ENCODE measurements at places on chromosomes 2 and 18.

DNA sequence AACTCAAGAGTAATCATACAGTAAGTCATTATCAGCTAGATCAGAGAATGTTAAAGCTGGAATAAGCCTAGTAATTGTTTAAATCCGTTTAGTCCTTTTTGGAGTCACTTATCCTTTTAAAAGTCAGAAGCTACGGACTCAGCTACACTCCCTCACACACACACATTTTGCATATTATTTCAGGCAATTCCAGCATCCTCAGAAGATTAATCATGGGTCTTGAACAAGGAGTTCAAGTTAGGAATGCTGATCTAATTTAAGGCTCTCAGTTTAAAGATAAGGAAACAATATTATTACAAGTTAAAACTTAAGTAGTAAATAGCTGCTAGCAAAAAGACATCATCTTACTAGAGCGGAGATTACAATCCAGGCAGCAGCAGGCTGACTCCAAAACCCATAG is 74.3 kb downstream of the GTF3C3 start:
- DNase-seq: no peak

DNA sequence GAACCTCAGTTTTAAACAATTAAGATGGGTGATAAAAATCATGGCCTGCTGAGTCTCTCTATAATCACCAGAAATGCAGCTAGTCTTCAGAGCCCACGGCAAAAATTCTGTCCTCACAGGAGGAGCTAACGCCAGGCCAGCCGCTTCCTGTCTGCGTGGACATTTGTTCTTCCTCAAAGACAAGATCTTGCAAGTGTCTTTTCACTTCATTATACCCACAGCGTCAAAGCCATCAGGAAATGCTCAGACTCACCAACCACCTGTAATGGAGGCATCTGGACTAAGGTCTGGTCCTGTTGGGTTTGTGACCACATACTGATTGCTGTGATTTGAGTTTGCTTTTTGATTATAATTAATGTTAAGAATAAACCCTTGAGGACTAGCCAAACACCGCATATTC is 473.8 kb upstream of the MC4R start:
- no peak for DNase-seq

DNA sequence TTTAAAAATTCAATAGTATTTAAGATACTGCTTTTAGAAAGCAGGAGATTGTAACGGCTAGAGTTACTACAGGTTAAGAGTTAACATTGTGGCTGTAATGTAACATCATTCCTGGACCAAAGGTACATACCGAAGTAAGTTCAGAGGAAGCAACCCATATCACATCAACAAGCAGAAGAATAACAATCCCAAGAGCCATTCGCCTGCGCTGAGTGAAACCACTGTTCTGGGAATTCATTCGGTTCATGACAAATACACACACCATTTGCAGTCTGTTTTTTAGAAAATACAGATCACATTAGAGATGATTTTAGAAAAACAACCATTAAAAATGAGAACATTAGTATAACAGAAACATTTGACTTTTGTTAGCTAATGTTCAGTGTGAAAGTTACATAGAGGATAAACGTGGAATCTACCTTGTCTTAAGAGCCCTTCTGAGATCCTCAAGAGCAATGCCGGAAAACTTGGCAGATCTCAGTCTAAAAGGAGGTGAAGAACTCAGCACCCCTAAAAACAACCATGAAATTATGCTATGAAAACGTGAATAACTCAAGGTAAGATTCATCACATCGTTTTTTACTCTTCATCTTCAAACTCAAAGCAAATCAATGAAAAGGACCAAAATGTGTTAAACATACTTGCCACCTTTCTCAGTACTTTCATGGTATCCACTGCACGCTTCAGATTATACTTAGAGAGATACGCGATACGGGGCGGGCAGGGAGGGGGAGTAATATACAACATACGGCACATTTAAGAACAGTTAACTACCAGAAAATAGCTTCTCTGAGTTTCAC is 1.2 kb downstream of the SLC35F5 start:
- no peak for DNase-seq

GRCh38 chr18:79765491-79766245 is 32.1 kb upstream of the KCNG2 start:
- no peak for DNase-seq

- DNase-seq: no peak
Measured at GRCh38 chr18:47087676-47088075, 52.3 kb upstream of the ELOA2 start.

- DNase-seq: no peak
Measured at GRCh38 chr2:151638990-151639389, 95.3 kb downstream of the NEB start.

GRCh38 chr2:3356799-3357198 is 20.8 kb downstream of the EIPR1 start:
- no peak for DNase-seq

- DNase-seq: no peak
Measured at GRCh38 chr2:184879671-184880070, 281.3 kb downstream of the ZNF804A start.

GRCh38 chr18:53753601-53754000 is 470.9 kb downstream of the MBD2 start:
- no peak for DNase-seq

DNA sequence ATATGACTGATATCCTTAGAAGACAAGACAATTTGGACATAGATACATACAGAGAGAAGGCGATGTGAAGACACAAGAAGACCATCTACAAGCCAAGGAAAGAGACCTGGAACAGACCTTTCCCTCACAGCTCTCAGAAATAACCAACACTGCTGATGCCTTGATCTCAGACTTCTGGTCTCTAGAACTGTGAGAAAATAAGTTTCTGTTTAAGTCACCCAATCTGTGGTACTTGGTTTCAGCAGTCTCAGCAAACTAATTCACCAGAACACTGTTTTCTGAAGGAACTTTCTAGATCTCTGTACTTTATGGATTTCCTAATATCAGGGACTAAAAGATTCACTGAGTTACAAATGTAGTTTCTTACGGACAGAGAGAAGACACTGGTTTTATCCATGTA is 58.8 kb downstream of the NAB1 start:
- DNase-seq: no peak

- DNase-seq: no peak
Measured at GRCh38 chr2:23445450-23445868, 60.5 kb downstream of the KLHL29 start.

- no peak for DNase-seq
Measured at GRCh38 chr2:121047383-121047782, 237.6 kb downstream of the TFCP2L1 start.

DNA sequence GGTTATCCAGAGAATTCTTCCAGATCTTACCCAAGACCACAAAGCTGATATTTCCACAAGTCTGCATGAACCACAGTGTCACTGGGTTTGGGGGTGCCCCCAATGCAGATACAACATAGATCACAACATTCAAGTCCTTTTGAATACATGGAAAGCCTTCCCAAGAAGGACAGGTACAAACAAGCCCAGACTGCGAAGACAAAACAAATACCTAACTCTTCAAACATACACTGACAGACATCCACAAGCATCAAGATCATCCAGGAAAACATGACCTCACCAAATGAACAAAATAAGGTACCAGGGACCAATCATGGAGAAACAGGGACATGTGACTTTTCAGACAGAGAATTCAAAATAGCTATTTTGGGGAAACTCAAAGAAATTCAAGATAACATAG is 93.1 kb downstream of the MDH1 start:
- no peak for DNase-seq

DNA sequence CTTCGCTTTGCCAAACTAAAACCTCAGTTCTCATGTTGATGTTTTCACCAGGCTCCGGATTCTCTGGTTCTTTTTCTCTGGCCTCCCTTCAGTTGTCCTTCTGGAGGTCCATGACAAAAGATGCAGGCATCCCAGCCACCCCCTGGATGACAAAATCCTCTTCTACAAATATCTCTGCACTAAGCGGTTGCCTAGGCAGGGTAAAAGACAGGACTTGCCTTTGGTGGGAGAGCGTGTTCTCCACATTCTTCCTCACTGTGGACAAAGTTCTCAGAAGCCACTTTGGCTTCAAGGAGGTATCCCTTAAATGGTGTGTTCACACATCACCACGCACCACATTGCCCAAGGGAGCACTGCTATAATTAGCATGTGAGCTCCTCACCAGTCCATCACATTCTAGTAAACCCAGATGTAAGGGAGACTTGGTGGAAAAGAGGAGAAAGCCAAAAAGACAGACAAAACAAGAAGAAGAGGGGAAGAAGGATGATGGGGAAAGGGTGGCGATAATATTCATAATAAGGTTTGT is 23.6 kb upstream of the MRPL33 start:
- no peak for DNase-seq

GRCh38 chr2:191304939-191305875 is 60.0 kb downstream of the MYO1B start:
- no peak for DNase-seq

DNA sequence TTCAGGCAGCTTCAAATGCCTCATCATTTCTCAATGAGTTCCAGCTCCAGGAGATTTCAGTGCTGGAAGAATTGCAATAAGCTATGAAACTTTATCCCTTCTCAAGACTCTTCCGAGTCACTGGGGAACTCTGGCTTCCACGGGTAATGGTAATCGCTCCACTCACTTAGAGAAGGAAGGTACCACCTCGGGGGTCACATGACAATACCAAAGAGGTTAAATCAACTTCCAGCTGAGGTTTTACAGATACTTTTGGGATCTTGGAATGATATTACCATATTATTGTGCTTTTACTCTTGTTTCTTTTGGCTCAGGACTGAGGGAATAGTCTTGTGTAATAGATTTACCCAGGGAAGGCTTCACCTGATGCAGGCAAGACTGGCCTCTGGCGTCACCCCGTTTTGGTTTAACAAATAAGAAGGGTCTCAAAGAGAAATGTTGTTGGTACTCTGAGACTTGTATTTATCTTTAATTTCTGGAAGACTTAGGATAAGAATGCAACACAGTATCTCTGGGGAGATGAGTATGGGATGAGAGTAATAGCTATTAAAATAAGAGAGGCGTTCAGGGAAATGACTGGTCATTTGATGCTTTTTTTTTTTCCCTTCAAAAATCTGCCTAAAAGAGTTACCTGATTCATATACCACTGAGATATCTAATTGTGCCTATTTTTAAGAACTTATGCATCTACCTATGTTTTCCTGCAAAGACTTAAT is 316.9 kb upstream of the ZEB2 start:
- no peak for DNase-seq

GRCh38 chr2:153661801-153662200 is 183.2 kb upstream of the RPRM start:
- no peak for DNase-seq

DNA sequence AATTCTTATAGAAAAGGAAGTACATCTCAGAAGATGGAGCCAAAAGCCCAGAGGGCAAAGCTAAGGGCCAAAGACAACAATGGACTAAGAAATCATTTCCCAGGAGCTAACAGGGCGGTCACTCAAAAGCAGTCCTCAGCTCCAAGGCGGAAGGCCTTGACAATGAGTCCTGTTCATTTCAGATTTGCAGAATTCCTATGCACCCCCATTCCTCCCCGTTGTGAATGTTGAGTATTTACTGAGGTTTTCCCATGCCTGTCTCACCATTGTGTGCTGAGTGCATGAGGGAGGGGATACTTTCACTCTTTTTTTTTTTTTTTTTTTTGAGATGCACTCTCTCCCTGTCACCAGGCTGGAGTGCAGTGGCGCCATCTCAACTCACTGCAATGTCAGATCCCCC is 18.8 kb upstream of the DTNB start:
- DNase-seq: no peak

DNA sequence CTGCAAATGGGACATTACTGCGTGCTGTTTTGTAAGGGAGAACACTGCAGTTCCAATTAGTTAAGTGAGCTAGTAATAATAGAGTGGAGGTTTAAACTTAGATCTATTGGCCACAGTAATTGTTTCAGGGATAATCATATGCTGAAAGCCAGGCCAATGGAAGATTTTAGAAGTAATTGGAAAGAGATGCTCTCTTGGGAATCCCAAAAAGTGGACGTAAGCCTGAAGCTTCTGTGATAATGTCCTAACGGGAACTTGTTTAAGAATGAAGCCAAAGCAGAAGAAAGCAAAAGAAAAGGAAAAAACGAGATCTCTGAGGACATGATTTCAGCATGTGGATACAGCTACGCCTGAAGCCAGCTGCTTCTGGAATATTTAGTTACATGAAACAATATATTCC is 594.6 kb downstream of the SLC4A3 start:
- DNase-seq: no peak

- DNase-seq: no peak
Measured at GRCh38 chr18:46411191-46411828, 245.7 kb downstream of the LOXHD1 start.

DNA sequence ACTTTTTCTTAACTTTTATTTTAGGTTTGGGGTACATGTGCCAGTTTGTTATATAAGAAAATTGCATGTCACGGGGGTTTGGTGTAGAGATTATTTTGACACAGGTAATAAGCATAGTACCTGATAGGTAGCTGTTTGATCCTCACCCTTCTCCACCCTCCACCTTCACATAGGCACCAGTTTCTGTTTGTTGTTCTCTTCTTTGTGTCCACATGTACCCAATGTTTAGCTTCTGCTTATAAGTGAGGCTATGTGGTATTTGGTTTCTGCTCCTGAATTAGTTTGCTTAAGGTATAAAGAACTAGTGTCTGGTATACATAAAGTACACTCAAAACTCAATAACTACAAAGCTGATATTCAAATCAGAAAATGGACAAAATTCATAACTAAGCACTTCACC is 654.6 kb upstream of the LINC00305 start:
- DNase-seq: no peak

DNA sequence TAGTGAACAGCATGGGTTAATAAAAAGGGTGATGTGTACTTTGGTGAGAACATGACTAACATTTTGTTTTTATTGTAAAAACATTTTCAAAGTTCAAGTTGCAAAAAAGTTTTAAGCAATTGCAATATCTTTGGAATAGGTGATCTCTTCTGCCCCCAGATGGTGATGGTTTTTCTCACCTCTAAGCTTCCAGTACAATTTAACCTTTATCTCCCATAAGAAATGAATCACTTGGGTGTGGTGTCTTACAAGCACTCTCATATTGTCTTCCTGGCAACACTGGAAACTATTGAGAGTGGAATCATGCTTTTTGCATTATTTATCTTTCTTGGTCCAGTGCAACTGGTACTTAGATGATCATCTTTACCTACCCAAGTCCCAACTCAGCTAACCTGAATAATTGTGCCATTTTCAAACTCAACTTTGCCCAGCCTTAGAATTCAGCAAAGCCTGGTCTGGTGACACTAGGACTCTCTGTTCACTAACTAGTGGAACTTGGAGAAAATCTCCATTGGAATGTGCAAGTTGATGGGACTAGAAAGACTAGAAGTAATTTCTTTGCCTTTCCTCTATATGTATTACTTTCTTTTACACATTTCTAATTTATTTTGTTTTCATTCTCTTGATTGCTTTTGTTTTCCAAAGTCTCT is 964.7 kb upstream of the ZEB2 start:
- DNase-seq: no peak

GRCh38 chr2:95030496-95030895 is 5.0 kb downstream of the MAL start:
- no peak for DNase-seq

GRCh38 chr2:158676295-158676694 is 118.8 kb upstream of the DAPL1 start:
- no peak for DNase-seq

DNA sequence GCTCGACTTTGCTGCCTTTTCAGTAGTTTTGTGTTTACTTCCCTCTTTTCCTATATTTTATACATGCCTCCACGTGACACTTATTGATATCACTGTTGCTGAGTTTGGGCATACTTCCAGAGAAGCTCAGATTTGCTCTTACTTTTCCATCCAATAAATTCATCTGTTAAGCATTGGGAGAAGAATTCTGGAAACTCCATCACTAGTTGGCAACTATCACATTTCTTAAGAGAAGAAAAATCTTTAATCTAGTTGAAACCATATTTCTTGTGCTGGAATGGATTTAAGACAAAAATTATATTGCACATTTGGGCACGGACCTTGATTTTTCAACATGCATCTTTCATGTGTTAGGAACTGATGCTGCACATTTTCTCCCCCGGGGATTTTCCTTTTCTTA is 52.6 kb upstream of the CPO start:
- DNase-seq: no peak

Measured in NCI-H1930 (cell line).